ENCODE measurements at places on chromosomes 6 and 20.

DNA sequence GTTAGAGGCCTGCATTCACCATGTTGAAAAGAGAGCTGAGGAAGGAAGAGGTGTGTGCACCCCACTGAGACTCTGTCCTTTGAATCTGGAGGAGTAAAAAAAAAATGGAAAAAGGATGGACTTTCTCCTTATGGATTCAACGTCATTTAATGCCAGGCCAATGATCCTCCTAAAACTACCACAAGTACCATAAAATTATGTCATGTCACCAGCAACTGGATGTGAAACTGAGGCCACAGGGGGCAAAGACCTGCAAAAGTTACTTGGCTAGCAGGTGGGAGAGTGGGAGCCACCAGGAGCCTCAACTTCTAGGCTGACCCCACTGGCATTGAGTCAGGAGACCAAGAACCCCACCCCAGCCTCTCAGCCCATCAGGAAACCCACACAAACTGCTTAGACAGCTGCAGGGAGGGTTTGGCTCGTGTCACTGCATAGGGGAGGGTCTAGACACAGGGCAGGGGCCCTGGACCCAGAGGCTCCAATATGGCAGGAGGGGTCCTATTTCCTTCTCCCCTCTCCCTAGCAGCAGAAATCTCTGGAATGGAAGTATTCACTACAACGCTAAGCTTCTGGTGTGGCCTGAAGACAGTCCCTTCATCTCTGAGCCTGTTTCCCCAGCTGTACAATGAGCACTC is 11.0 kb downstream of the PCK1 start:
- no peak for DNase-seq

- DNase-seq: peak; percentile 36
These were observed 926 bp downstream of the MYLIP start for GRCh38 chr6:16129623-16130401.

DNA sequence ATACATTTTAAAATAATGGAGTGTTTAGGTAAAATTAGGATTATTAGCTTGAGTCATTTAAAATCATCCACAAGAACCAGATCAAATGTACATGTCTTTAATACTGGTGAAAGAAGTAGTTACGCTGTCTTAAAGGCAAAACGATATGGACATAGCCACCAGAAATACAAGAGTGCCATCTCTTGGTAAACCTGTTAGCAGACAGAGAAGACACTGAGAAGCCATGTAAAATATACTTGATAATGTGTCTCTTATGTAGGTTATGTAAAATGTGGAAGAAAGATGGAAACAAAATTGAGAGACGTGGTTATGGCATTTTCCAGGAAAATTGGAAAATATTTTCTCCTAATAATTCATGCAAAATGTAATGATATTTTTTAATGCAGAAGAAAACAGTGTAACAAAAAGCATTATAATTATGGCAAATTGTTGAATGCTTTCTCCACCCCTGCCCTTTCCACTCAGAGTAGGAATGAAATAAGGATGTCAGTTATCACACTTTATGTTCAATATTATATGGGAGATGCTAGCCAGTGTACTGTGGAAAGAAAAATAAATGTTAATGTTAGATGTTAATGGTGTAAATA is 12.2 kb upstream of the SLC17A2 start:
- DNase-seq: peak; percentile 34

DNA sequence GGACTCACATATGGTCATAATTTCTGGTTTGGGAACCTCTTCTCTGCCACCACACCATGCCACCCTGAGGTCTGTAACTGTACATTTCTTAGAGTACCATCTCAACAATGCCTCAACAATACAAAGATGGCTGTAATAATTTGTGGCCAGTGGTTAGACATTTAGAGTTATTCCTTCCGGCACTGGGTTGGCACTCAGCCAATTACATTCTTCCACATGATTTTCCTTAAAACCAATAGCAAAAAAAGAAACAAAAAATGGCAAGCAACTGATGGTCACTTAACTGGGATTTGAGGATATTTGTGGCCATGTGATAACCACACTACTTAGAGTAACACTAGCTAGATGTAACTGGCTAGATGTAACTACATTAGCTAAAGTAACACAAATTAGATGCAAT is 79.9 kb downstream of the SEL1L2 start:
- no peak for DNase-seq
